ENCODE measurements at places on chromosomes 12 and 14.

- peak; percentile 2 for DNase-seq
These were observed 185.7 kb upstream of the GRIN2B start for GRCh38 chr12:14167005-14167628.

- DNase-seq: no peak
These were observed 8.5 kb downstream of the ACSS3 start for GRCh38 chr12:81086342-81086741.

GRCh38 chr14:23613242-23614070 is 22.7 kb upstream of the DHRS2 start:
- no peak for DNase-seq

DNA sequence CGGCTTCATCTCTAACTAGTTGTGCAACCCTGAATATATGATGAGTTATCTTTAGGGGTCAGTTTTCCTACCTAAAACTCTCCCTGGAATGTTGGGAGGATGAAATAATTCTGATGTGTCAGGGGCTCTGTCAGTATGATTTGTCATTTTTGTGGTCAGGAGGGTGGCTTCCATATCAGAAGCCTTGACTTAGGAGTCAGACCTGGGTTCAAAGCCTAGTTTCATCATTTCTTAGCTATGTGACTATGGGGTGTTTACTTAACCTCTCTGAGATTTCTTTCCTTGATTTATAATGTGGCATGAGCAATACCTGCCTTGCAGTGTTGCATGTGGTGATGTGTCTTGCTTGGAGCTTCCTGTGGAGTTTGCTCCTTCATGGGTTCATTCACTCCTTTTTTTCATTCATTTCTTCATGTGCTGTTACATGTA is 146.8 kb downstream of the CHST11 start:
- DNase-seq: no peak

DNA sequence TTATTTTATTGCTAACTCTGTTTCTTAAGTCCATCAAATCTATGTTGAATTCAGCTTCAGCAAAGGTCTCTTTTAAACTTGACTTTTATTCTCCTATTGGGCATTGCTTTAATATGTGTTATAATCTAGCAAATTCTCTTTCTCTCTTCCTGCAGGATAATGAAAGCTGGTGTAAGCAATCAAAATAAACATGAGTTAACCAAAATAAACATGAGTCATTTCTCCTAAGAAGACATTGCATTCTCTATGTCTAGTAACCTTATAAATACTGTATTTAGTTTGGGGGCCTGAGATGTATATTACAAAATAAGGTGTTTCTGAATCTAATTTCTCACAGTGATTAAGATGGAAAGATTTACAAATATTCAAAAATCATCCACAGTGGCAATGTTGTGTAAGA is 739.1 kb upstream of the ATXN7L3B start:
- no peak for DNase-seq

DNA sequence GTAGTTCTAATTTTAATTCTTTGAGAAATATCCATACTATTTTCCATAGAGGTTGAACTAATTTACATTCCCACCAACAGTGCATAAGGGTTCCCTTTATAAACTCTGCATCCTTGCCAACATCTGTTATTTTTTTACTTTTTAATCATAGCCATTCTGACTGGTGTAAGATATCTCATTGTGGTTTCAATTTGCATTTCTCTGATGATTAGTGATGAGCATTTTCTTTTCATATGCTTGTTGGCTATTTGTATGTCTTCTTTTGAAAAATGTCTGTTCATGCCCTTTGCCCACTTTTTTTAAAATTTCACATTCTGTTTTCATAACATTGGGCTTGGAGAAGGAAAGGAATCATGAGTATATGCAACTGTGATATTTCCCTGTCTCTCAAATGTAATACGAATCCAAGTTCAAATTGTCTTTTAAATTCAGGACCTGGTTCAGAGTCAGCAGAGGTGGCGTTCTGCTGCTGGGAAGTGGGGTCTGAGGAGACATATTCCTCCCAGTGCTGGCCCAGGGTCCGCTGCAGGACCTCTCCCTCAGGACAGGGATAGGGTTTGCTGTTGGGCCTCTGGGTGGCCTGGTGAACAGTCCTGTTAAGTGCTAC is 81.2 kb upstream of the ETV6 start:
- DNase-seq: no peak

- DNase-seq: no peak
These were observed 9.4 kb downstream of the SART3 start for GRCh38 chr12:108551535-108551934.

- DNase-seq: no peak
These were observed 84.7 kb downstream of the CMAS start for GRCh38 chr12:22130671-22131070.

DNA sequence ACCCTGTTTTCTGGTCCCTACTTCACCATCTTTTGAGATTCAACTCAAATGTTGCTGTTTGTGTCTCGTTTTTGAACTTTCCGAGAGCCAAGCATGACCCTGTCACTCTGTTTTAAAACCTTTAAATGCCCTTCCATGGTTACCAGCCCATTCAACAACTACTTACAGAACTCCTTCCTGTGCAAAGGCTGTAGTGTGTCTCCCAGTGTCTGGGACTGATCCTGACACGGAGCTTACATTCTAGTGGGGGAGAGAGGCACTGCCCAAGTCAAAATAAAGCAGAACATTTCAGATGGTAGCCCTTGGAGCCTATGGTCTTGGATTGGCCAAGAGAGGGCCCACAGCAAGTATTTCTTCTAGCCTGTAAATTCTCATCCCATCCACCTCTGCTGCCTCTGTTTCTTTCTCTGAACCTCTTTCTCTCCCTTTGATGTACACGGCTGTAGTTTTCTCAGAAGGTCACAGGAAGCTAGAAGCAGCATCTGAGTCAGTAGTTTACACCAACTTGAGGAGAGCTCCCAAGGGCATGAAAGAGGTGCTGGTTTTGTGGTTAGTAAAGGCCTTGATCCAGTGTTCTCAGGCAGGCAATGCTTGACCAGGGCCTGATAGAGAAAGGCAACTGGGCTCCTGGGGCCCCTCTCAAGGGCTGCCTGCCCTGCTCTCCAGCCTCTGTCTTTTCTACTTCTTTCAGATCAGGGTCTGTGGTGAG is 42.3 kb upstream of the SLC24A4 start:
- no peak for DNase-seq

- DNase-seq: no peak
These were observed 23.8 kb downstream of the ZFYVE21 start for GRCh38 chr14:103739466-103739792.

- DNase-seq: no peak
These were observed 16.7 kb downstream of the SPPL3 start for GRCh38 chr12:120887253-120888043.

GRCh38 chr12:98360401-98360800 is 155.0 kb upstream of the TMPO start:
- no peak for DNase-seq

DNA sequence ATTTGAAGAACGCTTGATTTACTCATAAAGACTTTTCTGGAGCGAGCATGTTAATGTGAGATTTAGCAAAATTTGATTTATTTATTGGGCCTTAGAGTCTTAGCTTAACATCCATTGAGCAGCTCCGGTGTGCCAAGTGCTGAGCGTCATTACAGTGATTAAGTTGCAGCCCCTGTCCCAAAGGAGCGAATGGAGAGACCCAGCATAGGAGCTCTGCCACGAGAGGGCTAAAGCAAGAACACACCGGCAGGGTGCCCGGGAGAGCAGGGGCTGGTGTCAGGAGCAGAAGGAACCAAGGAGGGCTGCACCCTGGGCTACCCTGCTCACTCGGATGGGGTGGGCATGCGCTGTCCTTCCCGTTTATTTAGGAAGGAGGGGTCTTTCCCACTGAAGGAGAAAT is 50.6 kb downstream of the PPP2R5C start:
- no peak for DNase-seq

DNA sequence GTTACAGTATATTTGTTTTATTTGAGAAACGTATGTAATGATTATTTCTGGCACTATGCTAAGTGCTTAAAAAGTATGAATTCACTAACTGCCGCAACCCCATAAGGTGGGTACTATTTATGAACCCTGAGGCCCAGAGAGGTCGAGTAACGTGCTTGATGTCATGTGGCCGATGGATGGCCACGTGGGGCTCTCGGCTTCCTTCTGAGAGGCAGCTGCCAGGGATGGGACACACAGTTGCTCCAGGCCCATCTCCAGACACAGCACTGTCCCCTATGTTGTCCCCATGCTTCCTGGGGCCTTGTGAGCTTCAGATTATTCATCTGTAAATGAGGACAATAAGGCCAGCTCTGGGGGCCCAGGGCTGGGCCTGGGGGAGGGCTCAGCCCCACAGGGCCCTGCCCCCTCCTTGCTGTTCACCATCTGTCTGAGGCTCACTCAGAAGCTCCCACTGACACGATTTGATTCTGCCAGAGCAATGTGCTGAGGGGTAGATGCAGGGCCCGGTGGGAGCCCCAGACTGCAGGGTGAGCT is 115.0 kb downstream of the CALM1 start:
- DNase-seq: no peak

DNA sequence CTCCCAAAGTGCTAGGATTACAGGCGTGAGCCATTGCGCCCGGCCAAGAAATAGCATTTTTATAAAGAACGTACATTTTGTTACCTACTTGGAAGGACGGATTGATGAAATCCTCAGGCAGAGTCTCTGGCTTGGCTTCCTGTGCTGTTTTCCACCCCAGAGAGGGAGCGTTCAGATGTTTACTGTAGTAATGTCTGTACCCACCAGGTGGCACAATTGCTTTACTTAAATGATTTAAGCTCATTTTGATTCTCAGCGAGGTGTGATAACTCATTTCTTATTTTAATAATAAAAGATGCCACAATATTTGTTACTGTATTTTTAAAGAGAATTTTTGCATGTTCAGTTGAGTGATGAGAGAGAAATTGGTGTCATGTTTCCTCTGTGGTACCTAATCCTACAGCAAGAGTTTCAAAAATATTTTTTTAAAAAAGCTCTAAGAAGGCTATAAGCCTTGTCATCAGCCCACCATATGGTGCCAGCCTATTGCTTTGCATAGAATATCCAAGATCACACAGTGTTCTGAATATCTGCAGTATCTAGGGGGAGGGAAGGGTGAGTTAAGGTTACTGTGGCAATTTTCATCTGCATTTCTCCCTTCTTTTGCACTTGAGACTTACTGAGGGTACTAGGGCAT is 82.6 kb upstream of the TRAF3 start:
- DNase-seq: peak; percentile 6

- no peak for DNase-seq
These were observed 19.0 kb upstream of the C14orf180 start for GRCh38 chr14:104560586-104560945.

DNA sequence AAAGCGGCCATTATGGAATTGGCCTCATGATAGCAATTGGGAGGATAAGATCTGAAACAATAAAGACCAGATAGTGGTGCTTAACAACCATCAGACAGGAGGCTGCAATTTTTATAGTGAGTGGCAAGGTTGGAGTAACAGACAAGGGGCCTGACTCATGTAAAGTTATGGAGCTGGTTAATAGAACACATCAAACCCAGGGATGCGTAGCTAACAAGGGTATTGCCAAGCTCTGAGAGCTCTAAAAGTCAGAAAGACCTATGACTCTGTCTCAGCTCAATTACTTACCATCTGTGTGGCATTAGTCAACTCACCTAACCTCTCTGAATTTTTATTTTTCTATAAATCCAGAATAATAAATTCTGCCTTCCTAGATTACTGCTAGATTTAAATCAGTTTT is 1731.5 kb upstream of the FLRT2 start:
- no peak for DNase-seq

DNA sequence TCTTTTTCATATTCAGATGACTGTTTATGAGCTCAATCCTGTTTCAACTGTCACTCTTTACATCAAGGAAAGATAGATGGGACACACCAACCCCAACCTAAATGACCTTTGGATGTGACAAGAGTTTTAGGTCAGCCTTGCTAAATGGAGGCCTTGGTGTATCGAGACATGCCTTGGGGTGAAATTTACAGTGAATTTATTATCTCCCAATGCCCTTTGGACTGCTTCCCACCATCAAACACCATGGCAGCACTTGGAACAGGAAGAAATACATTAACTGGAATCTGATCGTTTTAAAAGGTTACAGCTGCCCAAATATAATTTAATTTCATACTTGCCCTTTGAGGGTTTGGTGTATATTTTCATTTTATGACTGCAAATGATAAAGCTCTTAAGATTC is 327.6 kb downstream of the SOX5 start:
- DNase-seq: no peak

DNA sequence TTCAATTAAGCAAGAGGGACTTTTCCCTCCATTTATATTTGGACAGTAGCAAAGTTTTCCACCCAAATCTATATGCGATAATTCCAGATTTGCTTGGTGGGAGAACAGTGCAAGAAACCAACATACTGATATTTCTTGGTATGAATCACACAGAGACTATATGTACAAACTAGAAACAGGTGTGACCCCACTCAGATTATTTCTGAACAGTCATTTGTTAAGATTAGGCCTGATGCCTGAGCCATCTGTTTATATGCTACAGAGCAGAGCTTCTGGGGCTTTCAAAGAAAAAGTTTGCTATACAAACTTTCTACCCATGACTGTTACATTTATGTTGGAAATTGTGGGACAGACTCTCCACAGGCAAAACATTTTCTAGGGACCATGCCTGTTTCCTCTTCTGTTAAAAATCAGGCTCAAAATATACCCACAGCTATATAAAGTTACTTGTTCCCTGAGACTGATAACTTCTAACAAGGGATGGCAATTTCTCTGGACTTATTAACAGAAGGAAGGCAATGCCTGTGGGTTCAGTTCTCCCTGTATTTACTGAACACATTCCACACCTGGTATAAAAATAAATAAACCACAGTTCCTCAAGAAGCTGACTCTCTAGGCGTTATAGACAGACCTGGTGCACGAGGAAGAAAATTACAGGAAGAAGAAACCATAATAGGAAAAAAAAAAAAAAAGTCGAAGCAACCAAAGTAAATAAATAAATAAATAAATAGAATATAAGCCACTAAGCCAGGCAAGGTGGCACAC is 8.0 kb downstream of the PTPN21 start:
- no peak for DNase-seq

DNA sequence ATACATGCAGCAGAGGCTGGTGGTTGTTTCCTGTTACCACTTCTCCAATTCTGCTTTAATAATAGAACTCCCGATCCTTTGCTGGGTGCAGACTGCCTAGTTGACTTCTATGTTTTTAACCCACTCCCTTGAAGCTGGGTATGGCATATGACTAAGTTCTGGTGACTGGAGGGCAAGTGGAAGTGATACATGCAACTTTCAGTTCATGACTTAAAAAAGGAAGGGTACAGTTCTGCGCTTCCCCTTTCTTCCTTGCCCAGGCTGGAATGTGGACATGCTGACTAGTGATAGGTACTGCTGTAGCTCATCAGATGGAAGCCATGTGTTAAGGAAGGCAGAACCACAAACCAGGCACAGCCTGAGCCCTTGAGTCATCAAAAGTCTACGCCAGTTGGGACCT is 2.4 kb upstream of the A2M start:
- no peak for DNase-seq

DNA sequence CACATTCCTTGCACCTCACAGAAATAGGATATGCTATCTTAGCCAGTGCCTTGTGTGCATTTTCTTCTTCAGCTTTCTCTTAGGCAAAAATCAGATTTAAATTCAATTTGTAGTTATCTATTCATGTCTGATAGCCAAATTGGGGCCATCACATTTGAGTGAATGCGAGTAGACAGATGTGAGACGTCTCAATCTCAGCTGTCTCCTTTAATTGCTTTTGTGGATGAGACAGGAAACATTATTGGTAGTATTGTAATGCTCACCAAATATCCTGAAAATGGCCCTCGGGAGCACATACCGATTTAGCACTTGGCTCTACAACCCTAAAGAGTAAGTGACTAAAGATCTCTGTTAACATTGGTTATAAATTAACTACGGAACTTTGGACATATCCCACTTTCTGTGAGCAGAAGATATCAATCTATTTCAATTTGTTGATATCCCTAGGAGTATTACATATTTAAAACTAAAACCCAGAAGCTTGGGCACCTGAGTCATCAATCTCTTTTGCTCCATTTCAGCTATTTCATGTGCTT is 1012.5 kb upstream of the TMEM132C start:
- DNase-seq: no peak

All from anterior cingulate cortex (tissue), 58 donors.